DMS 273 treated with DMSO at 0.1 percent for 48 hours (cell line): ENCODE measurements at places on chromosomes 3 and 15.
A peak's percentile ranks its signal among the peaks of the same experiment; 100 is the strongest.

DNA sequence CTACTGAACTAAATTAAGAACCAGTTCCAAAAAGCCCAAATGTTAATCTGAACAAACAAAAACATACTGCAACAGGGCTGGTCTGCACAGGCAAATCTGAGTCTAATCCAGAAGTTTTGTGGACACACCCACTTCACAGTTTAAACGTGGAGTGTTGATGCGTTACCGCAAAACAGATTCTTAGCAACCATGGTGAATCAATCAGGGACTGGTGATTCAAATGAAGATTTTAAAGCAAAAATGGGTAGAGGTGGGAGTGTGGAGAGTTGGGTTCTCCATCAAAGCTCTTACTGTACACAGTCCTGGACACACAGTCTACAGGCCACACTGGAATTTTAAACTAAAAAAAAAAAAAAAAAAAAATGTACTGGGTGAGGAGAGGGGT, 5.2 kb downstream of the ANXA2 start:
- no peak for DNase-seq

- no peak for DNase-seq
Measured at GRCh38 chr3:59334585-59334984, 284.8 kb upstream of the CFAP20DC start.

DNA sequence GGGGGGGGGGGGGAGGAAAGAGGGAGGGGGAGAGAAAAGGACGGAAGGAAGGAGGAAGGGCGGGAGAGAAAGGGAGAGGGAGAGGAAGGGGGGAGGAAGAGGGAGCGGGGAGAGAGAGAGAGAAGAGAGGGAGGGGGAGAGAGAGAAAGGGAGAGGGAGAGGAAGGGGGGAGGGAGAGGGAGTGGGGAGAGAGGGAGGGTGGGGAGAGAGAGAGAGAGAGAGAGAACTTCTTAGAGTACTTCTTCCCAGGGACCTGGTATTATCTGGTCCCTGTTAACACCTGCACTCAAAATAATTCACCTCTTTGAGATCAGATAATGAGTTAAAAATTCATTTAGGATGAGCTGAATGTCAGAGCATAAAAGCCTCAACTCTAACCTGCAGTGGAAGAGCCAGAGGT, 1.1 kb downstream of the SEC13 start:
- no peak for DNase-seq

GRCh38 chr3:143187111-143187510, 67.5 kb downstream of the CHST2 start:
- no peak for DNase-seq

- no peak for DNase-seq
Measured at GRCh38 chr3:139418144-139418543, 28.7 kb upstream of the COPB2 start.

DNA sequence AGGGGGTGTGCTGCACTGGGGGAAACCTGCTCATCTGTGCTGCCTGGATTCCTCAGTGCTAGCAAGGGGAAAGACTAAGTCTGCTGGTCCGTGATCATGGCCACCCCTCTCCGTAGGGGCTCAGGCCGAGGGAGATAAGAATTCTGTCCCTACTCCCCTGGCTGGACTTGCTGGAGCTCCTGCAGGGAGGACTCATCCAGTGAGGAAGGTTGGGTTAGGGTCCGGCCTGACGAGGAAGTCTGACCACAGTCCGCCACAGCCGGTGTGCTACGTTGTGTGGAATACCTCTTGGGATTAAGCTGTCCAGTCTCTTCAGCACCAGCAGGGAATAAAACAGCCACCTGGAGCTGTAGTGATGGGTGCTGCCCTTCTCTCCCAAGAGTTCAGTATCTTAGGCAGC, 1309.1 kb upstream of the CADM2 start:
- no peak for DNase-seq

- DNase-seq = no peak
Measured at GRCh38 chr3:42214064-42214463, 51.9 kb downstream of the CCK start.

GRCh38 chr3:43307226-43307625, 20.9 kb downstream of the SNRK start:
- DNase-seq = no peak

- DNase-seq = no peak
Measured at GRCh38 chr3:61530355-61530754, 31.0 kb upstream of the PTPRG start.

DNA sequence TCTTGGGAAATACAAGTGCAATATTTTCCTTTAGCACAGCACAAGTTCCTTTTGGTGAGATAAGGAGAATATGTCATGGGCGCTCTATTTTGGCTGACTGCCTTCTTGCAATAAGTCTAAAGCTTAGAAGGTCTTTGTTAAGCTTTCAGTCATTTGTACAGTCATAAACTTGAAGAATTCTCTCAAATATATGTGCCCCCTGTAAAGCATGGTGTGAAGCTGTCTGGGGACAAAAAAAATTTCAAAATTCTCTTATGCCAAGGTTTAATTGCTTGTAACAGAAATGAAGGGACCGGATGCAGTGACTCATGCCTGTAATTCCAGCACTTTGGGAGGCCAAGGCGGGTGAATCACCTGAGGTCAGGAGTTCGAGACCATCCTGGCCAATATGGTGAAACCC, 21.7 kb upstream of the ARID3B start:
- DNase-seq = no peak

DNA sequence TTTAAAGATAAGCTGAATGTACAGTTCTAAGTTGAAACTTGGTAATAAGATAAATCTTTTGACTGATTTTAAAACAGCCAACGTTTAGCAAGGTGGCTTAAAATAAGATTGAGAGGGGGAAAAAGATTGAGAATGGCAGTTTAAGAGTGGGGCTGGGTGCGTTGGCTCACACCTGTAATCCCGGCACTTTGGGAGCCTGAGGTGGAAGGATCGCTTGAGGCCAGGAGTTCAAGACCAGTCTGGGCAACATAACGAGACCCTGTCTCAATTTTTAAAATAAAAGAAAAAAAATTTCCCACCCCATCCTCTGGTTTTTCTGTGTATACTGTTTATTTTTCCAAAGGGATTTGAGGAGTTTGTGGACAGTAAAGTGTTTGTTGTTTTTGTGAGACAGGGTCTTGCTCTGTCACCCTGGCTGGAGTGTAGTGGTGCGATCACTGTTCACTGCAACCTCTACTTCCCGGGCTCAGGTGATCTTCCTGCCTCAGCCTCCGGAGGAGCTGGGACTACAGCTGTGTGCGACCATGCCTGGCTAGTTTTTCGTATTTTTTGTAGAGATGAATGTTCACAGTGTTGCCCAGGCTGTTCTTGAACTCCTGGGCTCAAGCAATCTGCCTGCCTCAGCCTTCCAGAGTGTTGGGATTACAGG, 3.0 kb downstream of the MAPK6 start:
- DNase-seq = no peak

DNA sequence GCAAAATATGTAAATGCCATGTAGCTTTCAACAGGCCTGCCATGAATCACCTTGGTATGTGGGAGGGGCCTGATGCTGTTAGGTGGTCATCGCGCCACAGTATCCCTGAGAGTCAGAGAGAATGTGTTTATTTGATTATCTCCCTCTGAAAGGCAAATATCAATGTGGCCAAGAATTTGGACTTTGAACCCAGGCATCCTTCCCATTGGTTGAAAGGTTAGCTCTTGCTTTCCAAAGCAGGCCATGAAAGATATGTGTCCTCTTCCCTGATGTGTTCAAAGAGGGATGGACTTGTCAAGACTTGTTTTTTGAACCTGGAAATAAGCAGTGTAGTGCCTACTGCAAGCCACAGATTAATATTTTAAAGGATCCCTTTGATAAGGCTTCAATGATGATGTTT, 36.7 kb downstream of the SRP14 start:
- DNase-seq = no peak

- DNase-seq = no peak
Measured at GRCh38 chr15:99453637-99454030, 112.2 kb upstream of the MEF2A start.

GRCh38 chr3:1561427-1561826, 468.6 kb downstream of the CNTN6 start:
- no peak for DNase-seq

- DNase-seq = peak; percentile 81
Measured at GRCh38 chr15:65414841-65415621, 7.7 kb downstream of the IGDCC4 start.

GRCh38 chr3:25515171-25515570, 87.1 kb downstream of the RARB start:
- no peak for DNase-seq

DNA sequence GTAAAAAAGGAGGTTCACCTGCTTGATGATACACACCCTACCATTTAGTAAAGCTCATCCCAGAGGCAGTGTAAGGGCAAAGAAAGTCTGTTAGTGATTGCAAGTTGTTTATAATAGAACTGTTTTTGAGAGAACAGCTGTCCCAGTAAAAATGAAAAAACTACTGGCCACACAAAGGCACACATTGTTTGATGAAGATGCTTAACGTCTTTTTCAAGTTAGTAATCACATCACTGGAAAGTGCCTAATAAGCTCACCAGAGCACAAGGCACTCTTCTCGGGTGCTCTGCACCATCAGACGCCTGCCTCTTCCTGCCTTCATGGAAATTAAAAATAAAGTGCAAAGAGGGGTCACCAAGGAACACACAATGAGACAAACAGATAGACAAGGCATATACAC, 186.9 kb downstream of the PDZRN3 start:
- no peak for DNase-seq

GRCh38 chr3:116306149-116306548, 139.1 kb downstream of the LSAMP start:
- DNase-seq = no peak

DNA sequence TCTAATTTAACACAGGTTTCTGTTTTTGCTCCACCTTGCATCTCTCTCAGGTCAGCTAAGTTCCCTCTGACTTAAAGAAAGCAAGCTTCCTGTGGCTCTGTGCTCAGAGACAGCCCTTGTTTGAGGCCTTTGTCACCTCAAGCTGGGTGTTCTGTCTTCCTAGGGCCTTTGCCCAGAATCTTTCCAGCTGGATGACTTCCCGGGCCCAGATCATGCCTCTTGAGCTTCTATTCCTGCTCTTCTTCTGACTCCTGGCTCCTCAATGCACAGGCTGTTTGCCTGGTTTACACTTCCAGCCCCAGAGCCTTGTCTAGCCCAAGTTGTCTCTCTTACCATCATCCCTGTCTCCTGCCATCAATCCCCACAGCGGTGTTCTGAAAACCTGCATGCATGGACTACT, 300.6 kb downstream of the VPS13C start:
- DNase-seq = no peak

GRCh38 chr3:190117981-190118380, 2.7 kb downstream of the P3H2 start:
- DNase-seq = no peak

GRCh38 chr3:128863560-128863959, 15.9 kb upstream of the ACAD9 start:
- no peak for DNase-seq
